ENCODE measurements at places on chromosomes 13 and 19.

DNA sequence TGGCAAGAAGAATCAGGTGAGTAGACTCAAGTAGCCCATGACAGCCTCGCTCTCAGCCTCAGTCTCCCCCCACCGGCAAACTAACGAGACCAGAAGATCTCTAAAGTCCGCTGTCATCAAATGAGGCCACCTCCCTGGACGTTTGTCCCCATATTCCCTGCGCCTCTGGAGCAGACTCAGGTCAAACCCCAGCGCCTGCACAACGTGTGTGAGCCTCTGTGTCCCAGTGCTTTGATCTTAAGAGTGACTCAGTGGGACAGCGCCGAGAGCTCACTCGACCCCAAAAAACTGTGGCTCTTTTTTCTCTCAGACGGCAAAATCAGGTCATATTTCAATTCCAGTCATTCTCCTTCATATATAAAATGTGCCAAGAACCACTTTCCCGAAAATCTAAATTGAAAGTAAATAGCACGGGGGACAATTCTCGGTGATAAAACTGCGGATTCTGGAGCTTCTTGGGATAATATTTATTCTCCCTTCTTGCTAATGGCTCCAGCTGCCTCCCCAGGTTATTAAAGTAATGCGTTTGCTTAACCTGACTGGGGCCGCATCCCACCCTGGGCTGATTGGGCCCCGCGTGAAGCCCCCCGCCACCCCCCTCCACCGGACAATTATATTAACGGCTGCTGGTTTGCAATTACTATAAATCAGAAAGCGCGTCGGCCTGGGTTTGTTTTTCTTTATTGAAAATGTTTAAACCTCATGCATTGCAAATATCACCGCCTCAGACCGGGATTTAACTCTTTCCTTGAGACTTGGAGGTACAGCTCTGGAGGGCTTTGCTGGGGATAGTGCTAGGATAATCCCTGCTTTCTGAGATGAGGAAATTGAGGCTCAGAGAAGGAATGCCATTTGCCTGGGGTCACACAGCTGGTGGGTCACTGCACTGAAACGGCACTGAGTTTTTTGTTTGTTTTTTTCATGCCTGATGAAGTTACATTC lies 37.5 kb upstream of the ZNRF4 start:
- DNase-seq: no peak

- no peak for DNase-seq
Observed at GRCh38 chr13:99256283-99256682, 1.9 kb downstream of the GPR18 start.

- peak; percentile 79 for DNase-seq
Observed at GRCh38 chr13:112940236-112940635, 28.8 kb upstream of the MCF2L start.

DNA sequence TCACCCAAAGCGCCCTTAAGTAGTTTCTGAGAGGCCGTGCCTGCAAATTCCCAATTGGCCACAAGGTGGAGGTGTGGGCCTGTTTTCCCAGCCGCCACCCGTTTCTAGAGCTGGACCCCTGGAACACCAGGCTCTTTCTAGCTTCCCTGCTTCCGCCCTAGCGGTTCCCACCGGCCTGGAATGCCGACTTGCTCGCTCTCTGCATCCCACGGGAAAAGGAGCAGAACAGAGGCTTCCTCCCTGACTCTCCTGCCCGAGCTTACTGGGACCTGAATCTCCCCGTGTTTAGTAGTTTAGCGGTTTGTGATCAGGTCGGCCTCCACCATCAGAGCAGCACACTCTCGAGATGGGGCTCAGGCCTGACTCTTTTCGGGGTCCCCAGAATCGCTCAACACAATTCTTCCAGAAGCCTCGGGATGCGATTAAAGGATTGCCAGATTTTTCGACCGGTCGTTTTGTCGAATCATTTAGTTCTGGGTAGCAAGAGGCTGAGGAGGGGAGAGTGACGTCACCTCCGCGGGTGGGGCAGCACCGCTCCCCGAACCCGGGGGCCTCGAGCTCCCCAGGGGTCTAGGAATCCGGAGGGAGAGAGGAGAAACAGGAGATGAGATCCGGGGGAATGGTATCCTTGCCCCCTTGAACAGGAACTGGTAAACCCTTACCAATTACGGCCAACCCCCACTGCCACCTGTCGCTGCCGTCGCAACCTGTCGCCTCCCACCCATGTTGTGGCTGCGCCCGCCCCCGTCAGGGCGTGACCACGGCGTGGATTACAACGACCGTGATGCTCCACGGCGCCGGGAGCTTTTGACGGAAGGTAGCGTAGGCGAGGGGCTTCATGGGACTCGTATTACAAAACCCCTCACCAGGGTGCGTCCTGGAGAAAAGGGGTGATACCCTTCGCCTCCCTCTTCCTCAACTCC lies 8.0 kb downstream of the NAPSA start:
- peak; percentile 96 for DNase-seq

- peak; percentile 24 for DNase-seq
Observed at GRCh38 chr19:34995551-34995950, 4.6 kb upstream of the GRAMD1A start.

DNA sequence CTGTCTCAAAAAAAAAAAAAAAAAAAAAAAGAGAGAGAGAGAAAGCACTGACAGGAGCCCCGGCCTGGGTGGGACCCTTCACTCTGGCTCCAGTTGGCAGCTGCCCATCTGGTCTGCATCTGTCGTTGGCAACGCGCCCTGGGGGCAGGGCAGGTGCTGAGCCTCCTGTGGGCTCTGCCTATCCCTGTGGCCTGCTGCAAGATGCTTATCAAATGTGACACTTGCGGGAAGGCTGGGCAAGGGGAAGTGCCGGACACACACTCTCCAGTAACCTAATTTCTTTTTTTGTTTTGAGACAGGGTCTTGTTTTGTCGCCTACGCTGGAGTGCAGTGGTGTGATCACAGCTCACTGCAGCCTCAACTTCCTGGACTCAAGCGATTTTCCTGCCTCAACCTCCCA lies 10.7 kb upstream of the KPTN start:
- no peak for DNase-seq

GRCh38 chr19:13958043-13958442 lies 5.7 kb downstream of the DCAF15 start:
- no peak for DNase-seq

DNA sequence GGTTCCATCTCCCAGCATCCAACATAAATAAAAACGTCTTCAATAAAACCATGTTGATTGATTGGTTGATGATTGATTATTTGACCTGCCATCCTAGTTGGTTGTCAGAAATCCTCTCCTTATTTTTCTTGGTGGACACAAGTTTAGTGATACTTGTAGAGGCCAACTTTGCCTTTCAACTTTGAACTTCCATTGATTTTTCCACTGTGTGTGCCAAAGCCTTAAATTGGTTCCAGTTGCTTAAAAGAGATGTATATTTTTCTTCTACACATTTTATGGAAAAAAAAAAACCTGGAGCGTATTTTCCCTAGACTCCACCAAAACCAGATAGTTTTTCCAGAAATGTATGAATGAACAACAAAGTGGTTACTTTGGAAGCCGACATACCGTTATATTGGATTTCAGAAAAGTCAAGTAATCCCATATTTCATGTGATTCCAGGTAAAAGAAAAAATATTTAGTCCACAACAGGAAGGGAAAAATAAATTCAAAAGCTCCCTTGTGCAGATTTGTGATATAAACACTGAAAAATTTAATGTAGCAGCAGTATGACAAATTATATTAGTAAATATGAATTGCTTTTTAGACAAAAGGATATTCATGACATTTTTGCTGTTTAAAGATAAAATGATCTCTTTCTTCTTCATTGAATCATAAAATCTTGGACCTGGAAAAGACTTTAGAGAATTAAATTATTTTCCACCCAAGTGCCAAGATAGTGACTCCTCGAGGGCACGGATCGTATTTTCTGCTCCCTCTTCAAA lies 85.2 kb downstream of the MBNL2 start:
- DNase-seq: no peak

GRCh38 chr19:18650468-18651041 lies 13.7 kb downstream of the KLHL26 start:
- DNase-seq: no peak

- DNase-seq: no peak
Observed at GRCh38 chr13:48679941-48680680, 26.4 kb downstream of the CYSLTR2 start.

DNA sequence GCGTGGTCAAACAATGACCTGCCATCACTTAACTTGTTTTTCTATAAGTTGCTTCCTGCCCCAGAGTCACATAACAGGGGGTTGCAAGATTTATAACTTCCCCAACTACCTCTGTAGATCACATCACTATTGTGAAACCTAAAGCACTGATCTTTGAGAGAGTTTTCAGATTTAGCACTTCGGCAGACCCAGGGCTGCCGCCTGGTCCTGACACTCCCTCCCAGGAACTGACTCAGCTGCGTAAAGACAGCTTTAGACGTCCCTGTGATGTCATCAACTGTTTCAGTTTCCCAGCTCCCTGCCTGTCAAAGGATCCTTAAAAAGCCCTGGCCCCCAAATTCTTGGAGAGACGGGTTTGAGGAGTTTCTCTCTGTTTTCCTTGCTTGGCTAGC lies 33.3 kb downstream of the IGFL2 start:
- DNase-seq: no peak

DNA sequence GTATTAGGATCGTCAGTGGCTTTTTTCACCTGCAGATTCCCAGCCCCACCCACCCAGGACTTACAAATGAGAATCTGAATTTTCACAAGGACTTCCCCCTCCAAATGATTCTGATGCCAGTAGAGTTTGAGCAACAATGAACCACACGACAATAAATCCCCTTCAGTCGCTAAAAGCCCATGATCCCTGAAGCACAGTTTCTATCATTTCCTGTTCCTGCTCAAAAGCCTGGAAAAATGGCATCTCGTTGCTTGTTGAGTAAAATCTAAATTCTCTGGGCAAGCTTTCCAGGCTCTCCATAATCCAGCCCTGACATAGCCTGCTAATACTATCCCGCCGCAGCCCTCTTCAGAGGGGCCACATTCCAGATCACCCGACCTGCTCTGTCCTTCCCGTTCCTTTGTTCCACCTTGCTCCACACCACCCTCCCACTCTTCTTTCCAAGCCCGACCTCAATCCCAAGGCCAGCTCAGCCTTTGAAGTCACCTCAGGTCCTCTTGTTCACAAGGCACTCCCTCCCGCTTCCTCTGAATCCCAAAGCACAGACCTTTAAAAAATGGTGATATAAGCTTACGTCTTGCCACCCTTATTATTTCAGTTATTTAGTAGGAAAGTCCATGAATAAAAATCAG lies 67.9 kb downstream of the NUFIP1 start:
- no peak for DNase-seq

DNA sequence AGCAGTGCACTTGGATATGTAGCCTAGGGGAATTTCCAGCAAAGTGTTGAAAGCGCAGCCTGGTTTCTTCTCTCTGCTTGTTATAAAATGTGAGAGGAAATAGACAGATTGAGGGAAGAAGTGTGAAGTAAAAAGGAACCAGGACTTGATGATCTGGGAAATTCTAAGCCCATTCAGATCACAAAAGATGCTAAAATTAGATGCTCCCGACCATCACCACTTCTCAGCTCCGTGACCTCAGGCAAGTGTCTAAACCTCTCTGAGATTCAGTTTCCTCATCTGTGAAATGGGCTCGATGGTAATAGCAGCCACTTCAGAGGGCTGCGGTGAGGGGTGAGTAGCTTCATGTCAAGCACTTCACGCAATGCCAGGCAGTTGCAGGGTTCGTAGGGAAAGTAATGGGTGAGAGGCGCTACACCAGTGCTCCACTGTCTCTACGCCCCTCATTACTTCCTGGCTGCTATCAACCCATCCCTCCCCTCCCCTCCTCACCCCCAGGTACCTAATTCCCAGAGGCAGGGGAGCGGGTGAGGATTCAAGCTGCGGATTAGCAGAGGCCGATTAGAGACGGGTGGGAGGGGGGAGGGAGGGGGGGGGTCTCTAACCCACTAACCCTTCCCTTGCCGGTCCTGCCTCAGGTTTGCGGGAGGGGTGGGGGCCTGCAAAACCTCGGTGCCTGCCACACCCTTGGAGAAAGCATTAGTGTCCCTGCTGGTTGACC lies 9.0 kb upstream of the NFIC start:
- no peak for DNase-seq

DNA sequence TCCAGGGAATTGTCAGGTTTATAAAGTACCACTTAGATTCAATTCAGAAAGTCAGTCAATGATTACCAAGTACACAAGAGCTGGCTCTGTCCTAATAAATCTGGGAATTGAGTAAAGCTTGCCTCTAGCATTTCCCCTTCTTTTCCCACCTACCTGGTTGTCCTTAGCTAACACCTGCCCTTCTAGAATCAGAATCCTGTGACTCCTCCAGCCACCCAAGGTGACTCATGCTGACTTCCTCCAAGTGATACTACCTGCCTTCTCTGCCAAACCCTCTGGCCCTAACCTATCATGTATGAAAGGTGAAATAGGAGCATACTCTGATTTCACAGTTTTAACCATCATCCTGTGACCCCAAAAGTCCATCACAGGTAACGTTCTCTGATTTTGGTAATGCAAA lies 151.2 kb downstream of the DIAPH3 start:
- DNase-seq: no peak

- no peak for DNase-seq
Observed at GRCh38 chr19:39871362-39871761, 25.2 kb upstream of the FBL start.

DNA sequence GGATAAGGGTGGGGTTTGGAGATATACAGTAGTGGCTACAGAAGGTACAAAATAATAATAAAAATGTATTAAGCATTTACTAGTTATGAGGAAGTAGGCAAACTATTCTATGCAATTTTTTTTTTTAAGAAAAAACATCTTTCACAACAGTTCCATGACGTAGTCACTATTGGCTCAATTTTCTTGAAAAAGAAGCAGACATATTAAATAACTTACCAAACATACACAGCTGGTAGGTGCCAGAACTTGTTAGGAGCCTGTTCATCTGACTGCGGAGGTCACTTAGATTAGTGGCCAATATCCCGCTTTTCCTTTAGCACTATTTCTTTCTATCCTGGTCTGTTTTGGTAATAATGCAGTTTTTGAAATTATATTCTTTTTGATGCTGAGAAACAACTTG lies 593.5 kb downstream of the KCTD12 start:
- no peak for DNase-seq

DNA sequence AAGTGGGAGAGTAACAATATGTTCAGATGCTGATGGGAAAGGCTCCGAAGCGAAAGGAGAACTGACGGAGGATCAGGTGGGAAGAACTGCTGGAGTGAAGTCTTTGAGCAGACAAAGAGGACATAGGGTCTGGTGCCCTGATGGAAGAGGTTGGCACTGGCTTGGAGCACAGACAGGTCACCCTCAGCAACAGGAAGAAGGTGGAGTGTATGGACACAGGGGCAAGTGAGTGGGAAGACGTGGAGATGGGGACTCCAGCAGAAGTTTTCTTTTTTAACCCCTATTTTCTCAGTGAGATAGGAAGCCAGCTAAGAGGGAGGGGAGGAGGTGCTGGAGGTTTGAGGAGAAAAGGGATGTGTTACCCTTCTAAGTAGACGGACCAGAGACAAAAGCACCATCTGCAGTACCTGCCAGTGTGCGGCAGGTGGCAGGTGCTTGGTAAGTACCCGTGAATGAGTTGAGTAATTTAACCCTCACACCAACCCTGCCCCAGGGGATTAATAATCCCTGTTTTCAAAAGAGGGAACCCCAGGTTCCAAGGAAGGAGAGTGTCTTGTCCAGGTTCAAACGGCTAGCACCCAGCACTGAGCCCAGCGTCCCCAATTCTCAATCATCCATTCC lies 11.2 kb downstream of the HAS1 start:
- DNase-seq: no peak

- no peak for DNase-seq
Observed at GRCh38 chr13:93922063-93922855, 557.2 kb downstream of the DCT start.

GRCh38 chr19:5953030-5953589 lies 24.8 kb downstream of the RANBP3 start:
- no peak for DNase-seq

- no peak for DNase-seq
Observed at GRCh38 chr19:50450369-50451222, 17.9 kb downstream of the MYBPC2 start.

Measured in posterior cingulate gyrus (tissue), 11 donors.